ENCODE measurements at places on chromosomes 7 and 10.

DNA sequence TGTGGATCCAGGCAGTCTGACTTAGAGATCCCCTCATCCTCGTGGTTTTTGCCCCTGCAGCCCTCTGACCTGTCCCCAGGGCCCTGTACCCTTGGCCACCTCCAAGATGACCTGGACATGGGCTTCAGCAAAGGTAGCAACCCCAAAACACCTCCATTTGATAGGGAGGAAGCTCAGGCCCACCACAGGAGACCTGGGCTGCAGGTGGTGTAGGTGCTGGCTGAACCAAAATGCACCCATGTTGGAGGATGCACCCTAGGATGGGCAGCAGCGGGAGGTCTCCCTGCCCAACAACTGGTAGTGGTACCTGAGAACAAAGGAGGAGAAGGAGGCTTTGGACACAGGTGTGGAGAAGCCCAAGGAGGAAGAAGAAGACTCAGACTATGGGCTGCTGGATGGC lies 188.7 kb downstream of the ZNF716 start:
- no peak for DNase-seq

- DNase-seq, result no peak
These were observed 15.2 kb downstream of the STAMBPL1 start for GRCh38 chr10:88895250-88895649.

- DNase-seq, result no peak
These were observed 31.7 kb downstream of the ASB4 start for GRCh38 chr7:95517458-95517857.

GRCh38 chr7:7720193-7720592 lies 1.8 kb upstream of the RPA3 start:
- DNase-seq, result no peak

GRCh38 chr10:60281792-60282353 lies 107.8 kb downstream of the ANK3 start:
- no peak for DNase-seq

DNA sequence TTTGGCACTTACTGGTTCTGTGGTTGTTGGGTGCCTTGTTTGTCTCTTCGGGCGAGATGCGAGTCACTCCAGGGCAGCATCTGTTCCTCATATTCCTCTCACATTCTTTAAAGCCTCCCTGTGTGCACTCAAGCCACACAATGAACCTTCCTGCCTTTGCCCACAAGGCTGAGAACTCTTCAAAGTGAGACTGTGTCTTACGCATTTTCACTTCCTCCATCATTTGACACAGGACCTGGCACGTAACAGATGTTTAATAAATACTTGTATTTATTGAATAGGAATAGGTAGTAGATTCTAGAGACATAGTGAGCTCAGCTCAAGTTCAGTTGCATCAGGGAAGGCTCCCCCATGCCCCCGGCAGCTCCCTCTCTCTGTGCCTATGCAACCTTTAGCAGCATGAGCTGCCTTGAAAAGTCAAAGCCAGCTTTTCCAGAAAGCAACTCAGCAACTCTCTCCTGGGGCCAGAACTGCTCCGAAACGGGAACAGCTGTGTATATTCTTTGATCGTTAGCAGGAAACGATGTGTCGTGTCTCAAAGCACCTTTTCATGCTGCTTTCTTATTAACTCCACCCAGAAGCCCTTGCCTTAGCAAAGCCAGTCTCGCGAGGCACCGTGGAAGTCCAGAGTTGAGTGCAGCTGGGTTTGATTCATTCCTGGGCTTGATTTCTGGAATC lies 97.5 kb downstream of the PFKFB3 start:
- DNase-seq, result no peak

- no peak for DNase-seq
These were observed at the start of gene MEOX2 for GRCh38 chr7:15686295-15686956. MEOX2 (minus strand) TSS chr7:15686683; CDS start chr7:15686402, 281 bp downstream.

GRCh38 chr10:70551971-70552422 lies 50.5 kb downstream of the PRF1 start:
- no peak for DNase-seq

DNA sequence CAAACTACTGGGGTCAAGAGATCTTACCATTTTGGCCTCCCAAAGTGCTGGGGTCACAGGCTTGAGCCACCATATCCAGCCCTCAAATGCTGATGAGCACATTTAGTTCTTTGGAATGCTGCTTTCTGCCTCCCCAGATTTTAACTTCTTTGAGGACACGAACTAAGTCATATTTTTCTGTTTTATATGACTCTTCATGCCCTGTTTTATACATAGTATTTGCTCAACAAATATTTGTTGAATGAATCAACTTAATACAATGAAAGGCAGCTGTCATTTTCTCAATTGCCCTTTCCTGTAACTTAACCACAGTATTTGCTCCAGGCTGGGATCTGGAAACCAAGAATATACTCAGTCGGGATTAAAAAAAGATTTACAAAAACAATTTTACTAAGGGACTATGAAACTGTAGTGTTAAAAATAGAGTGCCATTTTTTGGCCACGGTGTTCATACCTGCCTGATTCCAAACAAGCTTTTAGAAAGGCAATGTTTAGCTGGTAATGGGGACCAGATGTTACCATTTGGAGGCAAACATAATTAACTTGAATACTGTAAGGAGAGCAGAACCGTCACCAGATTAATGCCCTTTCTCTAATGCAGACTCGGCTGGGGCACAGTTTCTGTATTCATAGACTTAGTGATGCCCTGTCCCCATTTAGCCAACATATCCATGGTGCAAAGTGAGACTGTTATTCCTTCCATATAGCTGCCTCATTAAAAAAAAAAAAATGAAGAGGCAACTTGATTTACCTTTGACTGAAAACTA lies 117.6 kb downstream of the NRP1 start:
- DNase-seq, result no peak

GRCh38 chr7:53420550-53420949 lies 385.1 kb downstream of the POM121L12 start:
- DNase-seq, result no peak

GRCh38 chr10:114353383-114353782 lies 50.9 kb downstream of the AFAP1L2 start:
- DNase-seq, result no peak

DNA sequence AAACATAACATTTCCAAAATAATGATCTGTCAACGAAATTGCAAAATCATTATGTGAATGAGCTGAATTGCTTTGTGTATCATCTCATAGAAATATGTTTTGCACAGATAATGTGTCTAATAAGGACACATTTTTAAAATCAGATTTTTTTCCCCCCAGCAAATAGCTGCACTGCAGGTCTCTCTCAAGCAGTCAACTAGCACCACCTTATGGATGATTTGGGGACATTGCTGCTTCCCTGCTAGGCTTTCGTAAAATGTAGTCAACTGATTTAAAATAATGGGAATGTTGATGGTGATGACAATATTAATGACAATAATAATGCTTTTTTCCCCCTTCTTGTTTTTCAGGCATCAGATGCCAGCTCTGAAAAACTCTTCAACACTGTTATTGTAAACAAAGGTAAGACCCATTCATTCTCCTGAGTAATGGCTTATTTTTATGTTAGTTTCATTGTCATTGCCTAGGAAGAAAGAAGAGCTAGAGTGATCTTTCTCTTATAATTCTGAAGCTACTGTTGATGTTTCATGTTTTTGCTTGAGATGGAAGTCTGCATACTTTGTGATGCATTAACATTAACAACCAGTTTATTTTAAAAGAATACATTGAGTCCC lies 433.6 kb upstream of the GALNT17 start:
- DNase-seq, result no peak

DNA sequence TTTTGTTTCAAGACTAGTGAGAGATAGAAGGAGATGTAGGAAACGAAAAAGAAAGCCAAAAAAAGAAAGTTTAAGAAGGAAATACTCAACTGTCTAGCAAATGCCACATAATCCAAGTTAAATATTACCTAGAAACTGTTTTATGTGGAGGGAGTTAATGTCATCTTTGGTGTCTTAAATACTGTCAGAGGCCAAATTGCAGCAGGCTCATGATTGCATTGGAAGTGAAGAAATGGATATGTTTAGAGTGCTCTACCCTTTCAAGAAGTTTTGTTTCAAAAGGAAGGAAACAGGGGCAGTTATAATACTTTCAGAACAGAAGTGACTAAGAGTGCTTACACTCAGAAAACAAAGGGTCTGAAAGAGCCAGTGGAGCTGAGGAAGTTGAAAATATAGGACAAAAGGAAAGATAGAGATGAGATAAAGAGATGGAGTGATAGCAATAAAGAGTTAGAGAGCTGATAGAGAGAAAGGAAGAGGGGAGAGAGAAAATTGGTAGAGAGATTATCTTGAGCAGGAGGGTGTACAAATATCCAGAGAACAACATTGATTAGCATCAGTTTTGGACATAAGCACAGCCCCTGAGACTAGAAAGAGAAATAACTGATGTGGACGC lies 28.0 kb upstream of the GNAI1 start:
- DNase-seq, result no peak

GRCh38 chr7:119945822-119946221 lies 327.2 kb upstream of the KCND2 start:
- no peak for DNase-seq

GRCh38 chr7:114051871-114052331 lies 133.1 kb upstream of the PPP1R3A start:
- DNase-seq, result no peak

GRCh38 chr7:130903358-130903974 lies 169.5 kb upstream of the KLF14 start:
- no peak for DNase-seq

DNA sequence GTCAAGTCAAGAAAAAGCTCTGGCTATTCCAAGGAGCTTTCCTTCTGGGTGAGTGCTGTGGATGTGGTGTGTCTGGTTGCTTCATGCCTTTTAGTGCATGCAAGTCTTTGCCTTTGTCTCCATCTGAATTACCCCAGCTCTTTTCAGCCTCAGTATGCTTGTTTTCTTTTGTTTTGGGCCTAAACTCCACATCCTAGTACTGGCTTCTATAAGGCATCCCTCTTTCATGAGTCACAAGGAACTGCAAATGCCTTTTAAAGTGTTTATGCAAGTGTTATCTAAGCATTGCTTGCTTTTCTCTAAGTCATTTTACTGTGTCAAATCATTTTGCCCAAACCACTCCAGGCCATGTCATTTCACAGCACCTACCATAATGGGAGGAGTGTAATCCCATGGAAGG lies 132.1 kb downstream of the PLCE1 start:
- DNase-seq, result no peak
